ENCODE measurements at places on chromosomes 4 and X. TPM values are rescaled to one million over a fixed set of nuclear protein-coding genes. Genes with fewer than 3 reads are reported as not detected.

Gene CENPI
- 0.71 TPM for total RNA-seq

GRCh38 chr4:123880631-123881030 lies 484.0 kb downstream of the SPRY1 start:
- no peak overlapping the region for H3K27ac ChIP-seq
- no peaks in the 10 kb centered on the region for H3K27me3 ChIP-seq
- H3K4me1 ChIP-seq, result peaks cover 4% of the 10 kb centered on the region
- H3K36me3 ChIP-seq, result no peaks in the 10 kb centered on the region
- DNase-seq, result no peak
- no peak overlapping the region for H3K4me3 ChIP-seq

GRCh38 chr4:41072021-41072777 lies 142.1 kb downstream of the APBB2 start:
- no peaks in the 10 kb centered on the region for H3K27me3 ChIP-seq
- H3K4me3 ChIP-seq, result no peak overlapping the region
- no peak overlapping the region for H3K27ac ChIP-seq
- peaks cover 9% of the 10 kb centered on the region for H3K4me1 ChIP-seq
- peak; percentile 36 for DNase-seq
- H3K36me3 ChIP-seq, result no peaks in the 10 kb centered on the region

DNA sequence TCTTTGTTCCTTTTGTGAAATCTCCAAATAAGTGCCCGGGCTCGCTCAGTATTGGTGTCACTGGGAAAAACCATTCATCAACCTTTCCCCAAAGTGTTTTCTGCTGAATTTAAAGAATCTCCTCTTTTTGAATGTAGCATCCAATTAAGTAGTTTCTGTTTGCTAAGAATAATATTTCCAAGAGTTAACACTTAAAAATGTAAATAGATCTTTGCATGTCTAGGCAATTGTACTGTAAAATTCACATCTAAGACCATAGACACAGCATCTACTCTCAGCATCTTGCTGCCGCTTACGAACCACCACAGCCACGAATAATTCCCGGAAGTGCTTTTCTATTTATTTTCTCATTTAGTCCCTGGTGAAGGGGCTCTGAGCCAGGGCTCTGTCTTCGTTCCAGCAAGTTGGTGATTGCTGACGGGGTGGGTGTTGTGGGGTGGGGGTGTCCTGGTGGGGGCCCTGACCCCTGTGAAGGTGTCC lies 1.4 kb downstream of the NSG1 start:
- H3K4me1 ChIP-seq, result no peaks in the 10 kb centered on the region
- peaks cover 17% of the 10 kb centered on the region for H3K27me3 ChIP-seq
- no peaks in the 10 kb centered on the region for H3K36me3 ChIP-seq
- no peak overlapping the region for H3K4me3 ChIP-seq
- H3K27ac ChIP-seq, result no peak overlapping the region

Gene MAPK10
- total RNA-seq, result 43.1 TPM

DNA sequence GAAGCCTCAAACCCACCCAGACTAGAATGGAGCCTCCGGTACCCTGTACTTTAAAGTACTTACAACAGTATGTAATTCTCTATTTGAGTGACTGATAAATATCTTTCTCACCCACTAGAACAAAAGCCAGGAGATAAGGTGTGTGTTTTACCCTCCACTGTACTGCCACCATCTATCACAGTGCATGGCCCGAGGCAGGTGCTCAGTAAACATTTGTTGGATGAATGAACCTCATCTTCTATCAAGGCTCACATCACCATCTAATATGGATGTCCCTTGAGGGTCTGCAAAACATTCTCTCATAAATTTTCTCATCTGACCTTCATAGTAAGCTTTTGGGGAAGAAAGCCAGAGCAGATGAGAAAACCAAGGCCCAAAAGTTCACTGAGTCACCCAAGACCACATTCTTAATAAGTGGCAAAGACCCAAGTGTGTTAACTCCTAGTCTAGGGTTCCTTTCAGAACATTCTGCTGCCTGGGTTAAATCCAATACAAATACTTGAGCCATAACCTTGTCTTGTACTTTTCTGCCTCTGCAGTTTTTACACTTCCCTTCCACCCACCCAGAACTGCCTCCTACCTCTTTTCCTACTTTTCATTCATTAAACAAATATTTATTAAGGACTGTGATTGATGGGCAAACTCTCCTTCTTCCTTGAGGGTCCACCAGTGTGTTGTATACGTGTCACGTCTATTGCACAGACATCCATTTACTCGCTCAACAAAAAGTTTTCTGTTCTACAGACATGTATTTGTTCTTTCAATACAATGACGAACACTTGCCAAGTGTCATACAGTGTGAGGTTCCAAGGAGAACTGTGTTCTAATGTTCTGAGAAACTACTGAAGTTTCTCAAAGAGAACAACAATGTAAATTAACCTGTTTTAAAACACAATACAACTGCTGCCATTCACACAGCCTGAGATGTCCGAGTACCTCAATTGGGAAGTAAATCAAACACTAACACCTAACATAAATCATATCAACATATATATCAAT lies 35.7 kb downstream of the APBB2 start:
- H3K27ac ChIP-seq, result no peak overlapping the region
- H3K27me3 ChIP-seq, result no peaks in the 10 kb centered on the region
- H3K36me3 ChIP-seq, result no peaks in the 10 kb centered on the region
- no peak for DNase-seq
- no peak overlapping the region for H3K4me3 ChIP-seq
- peaks cover 7% of the 10 kb centered on the region for H3K4me1 ChIP-seq

- H3K4me1 ChIP-seq, result no peaks in the 10 kb centered on the region
- DNase-seq, result peak; percentile 70
- no peaks in the 10 kb centered on the region for H3K36me3 ChIP-seq
- H3K4me3 ChIP-seq, result no peak overlapping the region
These were observed 95.7 kb downstream of the NPNT start for GRCh38 chr4:105990933-105991332.

- no peaks in the 10 kb centered on the region for H3K36me3 ChIP-seq
- H3K27ac ChIP-seq, result no peak overlapping the region
- no peak for DNase-seq
- no peaks in the 10 kb centered on the region for H3K4me1 ChIP-seq
- H3K4me3 ChIP-seq, result no peak overlapping the region
- no peaks in the 10 kb centered on the region for H3K27me3 ChIP-seq
These were observed 552.9 kb upstream of the PABPC4L start for GRCh38 chr4:134754301-134755019.

Gene SMR3B
- total RNA-seq, result not detected

- H3K36me3 ChIP-seq, result peaks cover 21% of the 10 kb centered on the region
- no peak for DNase-seq
- H3K4me1 ChIP-seq, result no peaks in the 10 kb centered on the region
- H3K4me3 ChIP-seq, result no peak overlapping the region
These were observed 20.7 kb downstream of the USP53 start for GRCh38 chr4:119233191-119233590.

- H3K27me3 ChIP-seq, result peaks cover 4% of the 10 kb centered on the region
- H3K36me3 ChIP-seq, result no peaks in the 10 kb centered on the region
- DNase-seq, result no peak
- H3K4me1 ChIP-seq, result no peaks in the 10 kb centered on the region
- H3K4me3 ChIP-seq, result no peak overlapping the region
These were observed 34.8 kb downstream of the KCNE5 start for GRCh38 chrX:109590176-109590575.

- no peak for DNase-seq
- H3K4me1 ChIP-seq, result peaks cover 32% of the 10 kb centered on the region
- no peaks in the 10 kb centered on the region for H3K27me3 ChIP-seq
- H3K27ac ChIP-seq, result peak overlapping the region; percentile 74
- no peak overlapping the region for H3K4me3 ChIP-seq
- H3K36me3 ChIP-seq, result no peaks in the 10 kb centered on the region
These were observed 60.2 kb downstream of the SEPSECS start for GRCh38 chr4:25100021-25100555.

- no peak for DNase-seq
- no peaks in the 10 kb centered on the region for H3K4me1 ChIP-seq
- H3K27ac ChIP-seq, result no peak overlapping the region
- no peaks in the 10 kb centered on the region for H3K36me3 ChIP-seq
- no peak overlapping the region for H3K4me3 ChIP-seq
- H3K27me3 ChIP-seq, result no peaks in the 10 kb centered on the region
These were observed 21.5 kb upstream of the GTPBP6 start for GRCh38 chrX:340121-340520.

GRCh38 chr4:139844057-139844456 lies 178.4 kb downstream of the MGST2 start:
- H3K27ac ChIP-seq, result no peak overlapping the region
- no peaks in the 10 kb centered on the region for H3K36me3 ChIP-seq
- DNase-seq, result no peak
- H3K4me3 ChIP-seq, result no peak overlapping the region
- H3K27me3 ChIP-seq, result no peaks in the 10 kb centered on the region

DNA sequence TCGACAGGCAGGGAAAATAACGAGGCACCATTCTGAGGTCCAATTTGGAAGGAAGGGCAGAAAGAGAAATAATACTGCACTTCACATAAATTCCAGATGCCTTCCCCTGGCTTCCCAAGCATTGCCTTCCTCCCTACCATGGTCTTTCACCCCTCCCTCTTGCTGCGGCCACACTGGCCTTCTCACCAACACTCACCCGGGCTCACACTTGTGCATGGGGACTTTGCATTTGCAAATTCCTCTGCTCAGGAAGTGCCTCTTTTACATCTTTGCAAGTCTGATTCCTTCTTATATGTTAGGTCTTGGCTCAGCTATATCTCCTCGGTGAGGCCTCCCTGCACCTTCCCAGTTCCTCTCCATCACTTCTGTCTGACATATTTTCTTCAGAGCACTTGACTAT lies 199.4 kb downstream of the CHIC2 start:
- no peaks in the 10 kb centered on the region for H3K27me3 ChIP-seq
- no peak overlapping the region for H3K4me3 ChIP-seq

Gene GYPB
- total RNA-seq, result 0.64 TPM

GRCh38 chrX:69503782-69504625 lies at the start of gene NALF2:
Gene NALF2 (plus strand): TSS chrX:69504326. CDS start chrX:69505283, 957 bp downstream.
- DNase-seq, result peak; percentile 73
- no peak within 1 kb of the TSS for H3K4me3 ChIP-seq
- H3K27ac ChIP-seq, result no peak within 1 kb of the TSS
- peaks cover 39% of the 10 kb centered on the region for H3K27me3 ChIP-seq
- H3K36me3 ChIP-seq, result no peaks in the 10 kb centered on the region

Gene GPR143
- 2.7 TPM for total RNA-seq

Gene HTATSF1
- total RNA-seq, result 23.7 TPM

DNA sequence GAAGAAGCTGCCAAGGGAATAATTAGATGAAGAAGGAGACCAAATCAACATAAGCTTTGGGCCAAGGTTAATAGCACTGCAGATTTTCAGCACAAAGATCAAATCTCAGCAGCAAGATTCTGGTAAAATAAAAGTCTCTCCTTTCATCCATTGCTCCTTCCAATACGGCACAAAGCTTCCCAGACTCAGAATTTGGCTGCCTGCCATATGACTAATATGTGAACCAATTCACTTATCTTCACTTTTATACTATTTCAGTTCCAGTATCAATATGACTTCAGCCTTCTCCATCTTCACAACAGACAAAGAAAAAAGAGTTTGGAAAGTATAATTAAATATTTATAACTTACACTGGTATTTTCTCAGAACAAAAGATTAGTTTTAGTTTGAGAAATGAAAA lies 978.3 kb upstream of the GRID2 start:
- H3K4me3 ChIP-seq, result no peak overlapping the region
- no peaks in the 10 kb centered on the region for H3K36me3 ChIP-seq
- no peak overlapping the region for H3K27ac ChIP-seq
- no peaks in the 10 kb centered on the region for H3K27me3 ChIP-seq
- DNase-seq, result peak; percentile 4
- no peaks in the 10 kb centered on the region for H3K4me1 ChIP-seq

Gene RIPPLY1
- not detected for total RNA-seq

GRCh38 chr4:184596044-184596616 lies 53.1 kb downstream of the CASP3 start:
- no peak overlapping the region for H3K4me3 ChIP-seq
- H3K4me1 ChIP-seq, result peaks cover 3% of the 10 kb centered on the region
- DNase-seq, result peak; percentile 11
- no peak overlapping the region for H3K27ac ChIP-seq
- no peaks in the 10 kb centered on the region for H3K36me3 ChIP-seq

Gene SRPK3
- total RNA-seq, result 0.15 TPM

Gene IQSEC2
- 10.3 TPM for total RNA-seq

- H3K36me3 ChIP-seq, result no peaks in the 10 kb centered on the region
- H3K27ac ChIP-seq, result no peak overlapping the region
- no peaks in the 10 kb centered on the region for H3K4me1 ChIP-seq
- no peaks in the 10 kb centered on the region for H3K27me3 ChIP-seq
These were observed 259.4 kb upstream of the PCDH7 start for GRCh38 chr4:30460818-30461217.

DNA sequence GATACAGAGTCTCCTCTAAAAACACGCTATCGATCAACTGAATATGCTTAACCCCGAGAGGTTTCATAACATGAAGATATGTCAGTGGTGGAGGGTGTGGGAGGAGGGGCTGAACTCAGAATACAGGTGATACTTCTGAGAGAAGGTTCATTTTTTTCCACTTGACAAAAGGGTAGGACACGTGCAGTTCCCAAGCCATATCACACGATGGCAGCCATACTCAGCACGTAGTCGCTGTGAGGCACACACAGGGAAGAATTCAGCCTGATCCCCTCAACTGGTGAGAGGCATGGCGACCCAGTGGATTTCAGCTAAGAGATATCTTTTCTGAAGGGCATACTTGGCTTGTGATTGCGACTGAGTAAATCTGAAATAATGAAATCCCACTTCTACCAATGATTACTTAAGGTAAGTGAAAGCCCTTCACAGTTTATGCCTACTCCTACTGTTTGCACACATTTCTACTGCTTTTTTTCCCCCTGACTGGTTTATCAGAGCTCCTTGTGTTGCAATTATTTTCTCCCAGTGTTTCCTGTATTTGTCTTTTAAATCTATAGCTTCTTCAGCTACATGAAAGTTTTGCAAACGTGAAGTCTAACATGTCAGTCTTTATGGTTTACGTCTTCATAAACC lies 133.1 kb downstream of the CORIN start:
- no peaks in the 10 kb centered on the region for H3K36me3 ChIP-seq
- peak; percentile 70 for DNase-seq
- peaks cover 16% of the 10 kb centered on the region for H3K4me1 ChIP-seq
- peak overlapping the region; percentile 57 for H3K27ac ChIP-seq

DNA sequence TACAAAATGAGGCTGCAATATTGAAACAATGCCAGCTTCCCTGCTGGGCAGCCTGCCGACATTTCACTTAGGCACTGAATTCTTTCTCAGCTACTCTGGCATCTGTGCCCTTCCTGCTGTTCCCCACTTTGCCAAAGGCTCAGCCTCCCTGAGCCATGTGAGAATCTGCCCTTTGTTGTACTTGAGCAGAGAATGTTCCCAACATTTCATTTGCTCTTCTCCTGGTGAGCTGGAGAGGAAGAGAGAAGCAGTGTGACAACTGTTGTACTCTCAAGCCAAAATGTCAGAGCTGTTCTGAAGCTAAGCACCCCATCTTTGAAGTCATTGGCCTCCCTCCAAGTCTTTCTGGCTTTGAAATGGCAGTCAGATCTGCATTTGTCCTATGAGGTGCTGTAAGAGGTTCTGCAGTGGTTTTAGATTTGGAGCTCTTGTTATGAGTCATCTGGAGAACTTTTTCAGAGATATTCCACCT lies 32.5 kb downstream of the LANCL3 start:
- no peak overlapping the region for H3K27ac ChIP-seq
- no peaks in the 10 kb centered on the region for H3K4me1 ChIP-seq
- no peak overlapping the region for H3K4me3 ChIP-seq
- DNase-seq, result peak; percentile 67
- H3K27me3 ChIP-seq, result peaks cover 23% of the 10 kb centered on the region

Gene PASD1
- total RNA-seq, result not detected

GRCh38 chr4:36823199-36823967 lies 421.2 kb upstream of the NWD2 start:
- H3K36me3 ChIP-seq, result no peaks in the 10 kb centered on the region
- H3K27ac ChIP-seq, result no peak overlapping the region
- no peak for DNase-seq
- no peak overlapping the region for H3K4me3 ChIP-seq

Gene PPP4R3C
- not detected for total RNA-seq
